ENCODE measurements at places on chromosomes 1 and 21.

DNA sequence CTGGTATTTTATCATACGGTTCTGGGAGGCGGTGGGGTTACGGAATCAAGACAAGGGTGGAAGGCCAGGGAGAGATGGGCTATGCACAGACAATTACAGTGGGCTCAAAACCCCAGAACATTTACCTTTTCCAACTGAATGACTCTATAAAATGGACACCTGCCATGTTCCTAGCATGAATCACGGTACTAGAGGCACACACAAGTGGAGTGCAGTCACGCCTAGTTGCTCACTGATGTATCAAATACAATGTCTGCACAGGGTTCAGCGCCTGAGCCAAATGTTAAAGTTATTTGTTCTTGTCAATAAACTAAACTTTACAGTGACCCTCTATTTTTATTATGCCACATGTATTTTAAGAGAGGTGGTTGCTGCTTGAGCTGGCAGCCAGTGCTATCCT lies 121.4 kb downstream of the ATG4C start:
- H3K27ac ChIP-seq = no peak overlapping the region
- H3K27me3 ChIP-seq = no peaks in the 10 kb centered on the region
- no peak for DNase-seq
- H3K4me3 ChIP-seq = no peak overlapping the region
- no peaks in the 10 kb centered on the region for H3K4me1 ChIP-seq
- no peaks in the 10 kb centered on the region for H3K36me3 ChIP-seq

GRCh38 chr1:28291711-28292110 lies 32.4 kb downstream of the SESN2 start:
- H3K27ac ChIP-seq = no peak overlapping the region
- H3K4me3 ChIP-seq = no peak overlapping the region
- H3K36me3 ChIP-seq = no peaks in the 10 kb centered on the region
- no peaks in the 10 kb centered on the region for H3K4me1 ChIP-seq
- H3K27me3 ChIP-seq = no peaks in the 10 kb centered on the region

DNA sequence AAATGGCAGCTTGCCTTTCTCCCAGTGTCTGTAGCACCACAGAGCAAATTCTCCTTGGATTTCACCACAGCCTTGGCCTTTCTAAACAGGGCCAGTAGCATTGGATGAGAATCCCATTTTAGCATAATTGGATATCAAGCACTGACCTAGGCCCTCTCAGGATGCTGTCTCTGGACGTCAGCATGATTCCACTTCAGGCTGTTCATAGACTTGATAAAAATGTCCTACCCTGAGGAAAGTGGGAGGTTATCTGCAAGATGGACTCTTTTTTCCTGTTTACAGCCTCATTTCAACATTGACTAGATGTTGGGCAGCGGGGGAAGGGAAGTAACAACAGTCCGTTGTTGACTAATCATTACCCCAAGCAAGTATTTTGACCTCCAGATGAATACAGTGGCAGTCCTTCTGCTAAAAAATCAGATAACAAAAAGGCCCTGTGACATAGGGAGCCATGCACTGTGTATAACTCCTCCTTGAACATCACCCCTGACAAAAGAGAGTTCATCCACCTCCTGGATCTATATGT lies 5.2 kb downstream of the NPL start:
- DNase-seq = no peak
- H3K4me3 ChIP-seq = no peak overlapping the region
- H3K36me3 ChIP-seq = no peaks in the 10 kb centered on the region
- no peaks in the 10 kb centered on the region for H3K4me1 ChIP-seq

- no peaks in the 10 kb centered on the region for H3K27me3 ChIP-seq
- no peaks in the 10 kb centered on the region for H3K36me3 ChIP-seq
- no peak for DNase-seq
- H3K27ac ChIP-seq = no peak overlapping the region
- no peaks in the 10 kb centered on the region for H3K4me1 ChIP-seq
These were observed 39.0 kb downstream of the KIAA0319L start for GRCh38 chr1:35518183-35518582.

DNA sequence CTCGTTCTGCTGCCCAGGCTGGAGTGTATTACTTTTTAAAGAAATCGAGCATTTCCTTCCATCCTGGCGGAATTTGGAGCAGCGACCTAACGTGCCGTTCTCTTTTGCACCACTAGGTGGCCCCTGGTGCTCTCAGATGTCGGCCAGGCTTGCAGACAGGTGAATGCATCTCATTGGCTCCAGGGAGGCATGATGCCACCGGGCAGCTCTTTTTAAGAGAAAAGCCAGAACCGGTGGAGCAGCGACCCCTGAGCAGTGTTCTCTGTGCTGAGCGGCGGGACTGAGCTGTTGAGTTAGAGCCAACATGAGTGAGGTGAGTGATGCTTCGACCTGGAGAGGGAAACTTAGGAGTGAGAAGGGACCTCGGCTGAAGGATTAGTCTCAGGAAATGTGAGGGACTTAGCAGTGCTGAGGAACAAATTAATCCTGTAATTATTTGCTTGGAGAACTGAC lies at the start of gene PCP4:
TSS of gene PCP4 (plus strand) at position 241 of the 453 bp plus-strand sequence. CDS start at position 305, 64 bp downstream.
- H3K27ac ChIP-seq = no peak within 1 kb of the TSS
- H3K4me1 ChIP-seq = no peaks in the 10 kb centered on the region
- no peak within 1 kb of the TSS for H3K4me3 ChIP-seq
- peaks cover 16% of the 10 kb centered on the region for H3K27me3 ChIP-seq
- peak; percentile 53 for DNase-seq

DNA sequence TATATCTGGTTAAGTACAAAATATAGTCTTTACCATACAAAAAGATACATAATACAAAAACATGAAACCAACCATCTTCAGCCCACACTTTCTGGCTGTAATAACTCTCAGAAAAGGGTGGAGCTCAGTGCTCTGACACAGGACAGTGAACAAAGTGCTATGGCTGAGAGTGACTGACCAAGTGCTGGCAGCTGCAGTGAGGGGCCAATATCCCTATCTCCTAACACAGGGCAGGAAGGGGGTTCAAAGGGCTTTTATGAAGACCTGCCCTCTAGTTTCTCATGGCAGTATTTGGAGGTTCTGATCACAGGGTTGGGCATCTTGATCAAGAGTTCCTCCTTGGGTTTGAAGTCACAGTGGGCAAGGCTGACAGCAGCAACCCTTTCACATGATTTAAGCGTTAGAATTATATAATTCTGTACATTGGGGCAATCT lies 3.9 kb downstream of the TXNIP start:
- H3K4me3 ChIP-seq = peak overlapping the region; percentile 81
- no peaks in the 10 kb centered on the region for H3K4me1 ChIP-seq
- peaks cover 19% of the 10 kb centered on the region for H3K36me3 ChIP-seq
- no peaks in the 10 kb centered on the region for H3K27me3 ChIP-seq
- DNase-seq = no peak
- H3K27ac ChIP-seq = peak overlapping the region; percentile 96

GRCh38 chr1:6424619-6425593 lies at the start of gene ESPN:
ESPN (plus strand) TSS chr1:6424776; CDS start chr1:6424956, 180 bp downstream.
- H3K4me3 ChIP-seq = peak within 1 kb of the TSS; percentile 66
- DNase-seq = no peak
- H3K27me3 ChIP-seq = peaks cover 8% of the 10 kb centered on the region
- peaks cover 10% of the 10 kb centered on the region for H3K4me1 ChIP-seq
- H3K27ac ChIP-seq = no peak within 1 kb of the TSS
- no peaks in the 10 kb centered on the region for H3K36me3 ChIP-seq

DNA sequence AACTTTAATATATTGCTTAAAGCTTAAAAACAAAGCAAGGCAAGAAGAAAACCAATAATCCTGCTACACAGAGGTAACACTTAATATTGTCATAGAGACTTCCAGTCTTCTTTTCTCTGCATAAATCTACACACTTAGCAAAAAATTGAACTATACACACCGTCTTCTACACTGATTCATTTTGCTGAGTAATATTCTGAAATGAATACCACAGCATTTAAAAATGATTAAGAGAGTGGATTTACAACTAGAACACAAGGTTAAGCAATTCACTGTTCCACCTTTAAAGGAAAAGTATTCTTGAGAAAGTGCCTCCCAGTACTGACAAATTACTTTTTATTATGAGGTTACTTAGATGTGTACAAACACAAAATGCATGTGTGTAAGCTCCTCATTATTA lies 22.2 kb upstream of the ITPKB start:
- no peak overlapping the region for H3K27ac ChIP-seq
- DNase-seq = no peak
- H3K36me3 ChIP-seq = no peaks in the 10 kb centered on the region
- no peak overlapping the region for H3K4me3 ChIP-seq

GRCh38 chr1:149845416-149845815 lies 54.0 kb upstream of the BOLA1 start:
- no peaks in the 10 kb centered on the region for H3K36me3 ChIP-seq
- H3K4me1 ChIP-seq = peaks cover 9% of the 10 kb centered on the region
- no peak for DNase-seq
- no peaks in the 10 kb centered on the region for H3K27me3 ChIP-seq
- H3K27ac ChIP-seq = no peak overlapping the region

GRCh38 chr1:91121366-91121765 lies 99.5 kb upstream of the ZNF644 start:
- no peak overlapping the region for H3K4me3 ChIP-seq
- H3K27me3 ChIP-seq = no peaks in the 10 kb centered on the region
- no peaks in the 10 kb centered on the region for H3K4me1 ChIP-seq
- peak overlapping the region; percentile 77 for H3K27ac ChIP-seq

DNA sequence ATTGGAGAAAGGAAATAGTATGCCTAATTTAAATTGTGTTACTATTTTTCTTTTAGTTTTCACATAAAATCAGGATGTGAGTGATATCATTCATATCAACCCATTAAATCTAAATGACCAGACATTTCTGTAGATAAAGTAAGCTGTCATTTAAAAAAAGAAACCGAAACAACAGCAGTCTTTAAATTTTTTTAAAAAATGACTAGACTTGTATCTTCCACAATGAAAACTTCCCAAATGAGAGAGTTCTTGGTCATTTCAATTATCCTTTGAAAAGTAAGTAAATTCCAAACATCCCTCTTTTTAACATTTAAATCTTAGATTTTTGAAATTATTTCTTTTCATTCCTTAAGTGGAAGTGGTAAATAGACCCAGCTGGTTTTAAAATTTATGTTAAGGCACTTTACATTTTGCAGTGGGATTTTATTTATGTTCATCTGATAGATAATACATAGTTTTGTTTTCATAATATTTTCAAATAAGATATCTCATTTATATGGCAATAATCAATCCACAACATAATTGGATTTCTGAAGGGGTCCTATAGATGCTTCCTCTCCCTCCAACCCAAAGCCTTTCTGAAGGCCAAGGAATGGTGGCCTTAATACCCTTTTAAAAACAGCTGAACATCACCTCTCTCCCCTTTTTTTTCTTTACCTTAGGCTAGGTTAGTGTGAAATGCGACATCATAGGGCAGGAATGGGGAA lies 3.1 kb downstream of the FOXD3 start:
- H3K4me1 ChIP-seq = no peaks in the 10 kb centered on the region
- H3K4me3 ChIP-seq = no peak overlapping the region
- no peak overlapping the region for H3K27ac ChIP-seq
- H3K27me3 ChIP-seq = peaks cover 14% of the 10 kb centered on the region
- DNase-seq = no peak

DNA sequence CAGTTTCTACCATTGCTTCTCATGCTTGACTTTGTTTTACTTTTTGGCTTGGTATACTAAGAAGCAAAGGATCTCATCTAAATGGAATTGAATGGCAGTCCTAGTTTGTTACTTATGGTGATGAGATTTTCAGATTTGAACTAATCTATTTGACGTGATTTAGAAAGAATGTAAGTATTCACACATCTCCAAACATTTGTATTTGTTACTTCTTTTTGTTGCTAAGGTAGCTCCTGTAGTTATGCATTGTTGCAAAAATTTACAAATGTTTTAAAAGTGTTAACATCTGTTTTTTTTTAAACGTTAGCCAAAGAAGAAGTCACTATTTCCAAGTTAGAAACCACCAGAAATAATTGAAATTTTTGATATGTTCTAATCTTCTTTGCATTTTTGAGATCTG lies 222.5 kb downstream of the RPS6KC1 start:
- no peak overlapping the region for H3K27ac ChIP-seq
- no peak for DNase-seq
- no peaks in the 10 kb centered on the region for H3K36me3 ChIP-seq
- no peaks in the 10 kb centered on the region for H3K27me3 ChIP-seq
- no peak overlapping the region for H3K4me3 ChIP-seq
- no peaks in the 10 kb centered on the region for H3K4me1 ChIP-seq

DNA sequence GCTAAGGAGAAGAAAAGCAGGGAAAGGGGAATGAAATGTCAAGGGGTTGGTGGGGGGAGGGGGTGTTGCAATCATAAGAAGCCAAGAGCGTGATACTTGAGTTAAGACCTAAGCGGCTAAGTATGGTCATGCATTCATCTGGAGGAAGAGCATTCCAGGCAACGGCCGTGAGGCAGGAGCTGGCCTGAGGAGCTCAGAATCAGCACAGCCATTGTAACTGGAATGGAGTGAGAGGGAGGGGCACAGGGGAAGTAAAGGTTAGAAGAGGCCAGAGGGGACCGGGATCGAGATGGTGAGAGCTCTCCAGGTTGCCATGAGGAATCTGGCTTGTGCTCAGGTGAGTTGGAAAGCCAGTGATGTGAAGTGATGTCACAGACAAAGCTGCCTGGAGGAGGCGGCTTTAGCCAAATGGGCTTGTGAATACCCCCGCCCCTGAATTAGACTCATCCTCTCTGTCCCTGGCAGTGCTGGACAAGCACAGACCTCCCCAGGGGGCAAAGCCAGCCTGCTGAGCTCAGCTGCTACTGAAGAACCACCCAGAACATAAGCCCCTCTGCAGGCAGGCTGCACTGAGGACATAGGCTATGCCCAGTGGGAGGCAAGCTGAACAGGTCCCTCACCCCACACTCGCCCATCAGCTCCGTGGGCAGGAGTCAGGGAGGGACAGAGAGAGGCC lies 61.1 kb upstream of the LAPTM5 start:
- no peak for DNase-seq
- H3K27ac ChIP-seq = no peak overlapping the region
- H3K4me1 ChIP-seq = peaks cover 12% of the 10 kb centered on the region
- H3K4me3 ChIP-seq = no peak overlapping the region
- no peaks in the 10 kb centered on the region for H3K36me3 ChIP-seq

- H3K27me3 ChIP-seq = no peaks in the 10 kb centered on the region
- no peaks in the 10 kb centered on the region for H3K4me1 ChIP-seq
- H3K27ac ChIP-seq = no peak overlapping the region
- H3K4me3 ChIP-seq = no peak overlapping the region
- H3K36me3 ChIP-seq = no peaks in the 10 kb centered on the region
These were observed 36.1 kb downstream of the BEND5 start for GRCh38 chr1:48740621-48741020.

GRCh38 chr1:59500950-59501742 lies 204.3 kb downstream of the FGGY start:
- H3K4me1 ChIP-seq = no peaks in the 10 kb centered on the region
- no peaks in the 10 kb centered on the region for H3K27me3 ChIP-seq
- no peak for DNase-seq
- H3K36me3 ChIP-seq = no peaks in the 10 kb centered on the region

GRCh38 chr1:98314601-98315000 lies 346.9 kb upstream of the SNX7 start:
- no peak overlapping the region for H3K27ac ChIP-seq
- no peak overlapping the region for H3K4me3 ChIP-seq
- no peak for DNase-seq

DNA sequence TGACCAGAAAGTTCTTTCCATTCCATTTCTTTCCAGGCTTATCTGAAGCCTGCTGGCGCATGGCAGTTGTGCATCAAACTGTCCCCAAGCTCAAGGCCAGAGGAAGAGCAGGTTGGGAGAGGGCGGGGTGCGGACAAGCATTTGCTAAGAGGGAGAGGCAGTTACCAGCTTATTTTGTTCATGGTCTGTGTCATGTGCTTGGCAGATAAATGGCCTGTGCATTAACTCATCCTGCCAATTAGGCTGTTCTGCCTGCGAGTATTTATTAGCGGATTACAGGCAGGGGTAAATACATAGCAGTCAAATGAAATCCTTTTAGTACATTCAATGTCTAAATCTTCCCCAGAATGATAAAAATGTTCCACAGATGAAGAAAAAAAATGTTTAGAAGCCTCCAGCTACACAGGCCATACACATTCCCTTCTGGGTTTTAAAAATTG lies 48.9 kb upstream of the B3GALNT2 start:
- no peaks in the 10 kb centered on the region for H3K36me3 ChIP-seq
- no peak for DNase-seq
- H3K27ac ChIP-seq = no peak overlapping the region
- no peaks in the 10 kb centered on the region for H3K4me1 ChIP-seq

Data from breast epithelium (tissue), 4 donors.